Stimulated activated CD8-positive, alpha-beta memory T cell treated with anti-CD3 and anti-CD28 coated beads, Interleukin-2, amount 100 ng/mL, for 1 hour (primary cell): ENCODE measurements at places on chromosomes 4 and X.

GRCh38 chrX:132716006-132716405 lies 227.2 kb upstream of the MBNL3 start:
- no peak for DNase-seq

GRCh38 chr4:73704314-73705055 lies 35.9 kb upstream of the CXCL8 start:
- no peak for DNase-seq

GRCh38 chr4:112109360-112110058 lies 35.7 kb upstream of the FAM241A start:
- no peak for DNase-seq

DNA sequence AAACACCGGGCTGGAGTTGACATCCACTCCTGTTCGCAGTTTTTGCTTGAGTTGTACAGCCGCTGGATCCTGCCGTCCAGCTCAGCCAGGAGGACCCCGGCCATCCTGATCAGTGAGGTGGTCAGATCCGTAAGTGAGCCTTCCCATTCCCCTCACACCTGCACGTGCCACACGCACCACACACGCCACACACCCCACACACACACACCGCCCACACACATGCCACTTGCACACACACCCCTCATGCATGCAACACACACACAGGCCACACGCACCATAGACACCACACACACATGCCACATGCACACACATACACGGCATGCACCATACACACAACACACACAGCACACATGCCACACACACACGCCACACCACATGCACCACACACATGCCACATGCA lies 20.1 kb upstream of the MSANTD1 start:
- no peak for DNase-seq

DNA sequence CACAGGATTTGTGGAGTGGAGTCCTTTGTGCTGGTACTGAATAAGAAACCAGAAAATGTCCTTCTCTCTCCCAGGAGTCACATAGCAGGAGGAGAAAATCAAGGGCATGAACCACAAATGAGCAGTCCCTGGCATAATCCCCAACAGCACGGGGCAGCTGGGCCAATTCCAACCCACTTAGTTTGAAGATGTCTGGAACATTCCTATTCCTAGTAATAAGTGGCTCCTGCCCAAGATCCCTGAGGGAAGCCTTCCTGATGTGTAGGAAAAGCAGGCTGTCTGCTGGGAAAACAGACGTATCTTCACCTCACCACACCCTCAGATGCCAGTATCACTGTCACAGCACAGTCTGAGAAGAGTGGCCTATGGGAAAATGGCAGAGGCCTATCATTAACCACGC lies 182.8 kb upstream of the MAP3K15 start:
- no peak for DNase-seq

GRCh38 chr4:48127682-48128404 lies 6.2 kb downstream of the TXK start:
- DNase-seq: peak; percentile 41

GRCh38 chr4:71524756-71525155 lies 185.9 kb downstream of the SLC4A4 start:
- no peak for DNase-seq

DNA sequence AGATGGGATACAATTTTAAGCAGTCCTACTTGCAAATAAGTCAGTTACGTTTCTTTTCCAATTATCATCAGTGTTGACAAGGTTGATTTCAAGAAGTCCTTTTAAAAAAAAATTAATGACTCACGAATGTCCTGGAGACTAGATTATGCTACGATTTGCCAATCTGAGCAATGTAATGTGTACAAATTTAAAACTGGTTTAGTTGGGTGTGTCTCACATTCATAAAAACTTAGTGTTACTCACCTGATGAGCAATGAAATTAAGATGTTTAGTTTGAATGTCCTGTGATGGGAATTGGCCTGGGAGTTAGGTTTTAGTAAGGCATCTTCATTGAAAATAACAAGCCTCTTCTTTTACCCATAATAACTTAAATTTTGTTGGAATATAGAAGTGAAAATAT lies 136.7 kb upstream of the POF1B start:
- no peak for DNase-seq

- no peak for DNase-seq
Observed at GRCh38 chrX:111823128-111823527, 52.9 kb upstream of the TRPC5OS start.
